ENCODE measurements at places on chromosomes 12 and 14.

DNA sequence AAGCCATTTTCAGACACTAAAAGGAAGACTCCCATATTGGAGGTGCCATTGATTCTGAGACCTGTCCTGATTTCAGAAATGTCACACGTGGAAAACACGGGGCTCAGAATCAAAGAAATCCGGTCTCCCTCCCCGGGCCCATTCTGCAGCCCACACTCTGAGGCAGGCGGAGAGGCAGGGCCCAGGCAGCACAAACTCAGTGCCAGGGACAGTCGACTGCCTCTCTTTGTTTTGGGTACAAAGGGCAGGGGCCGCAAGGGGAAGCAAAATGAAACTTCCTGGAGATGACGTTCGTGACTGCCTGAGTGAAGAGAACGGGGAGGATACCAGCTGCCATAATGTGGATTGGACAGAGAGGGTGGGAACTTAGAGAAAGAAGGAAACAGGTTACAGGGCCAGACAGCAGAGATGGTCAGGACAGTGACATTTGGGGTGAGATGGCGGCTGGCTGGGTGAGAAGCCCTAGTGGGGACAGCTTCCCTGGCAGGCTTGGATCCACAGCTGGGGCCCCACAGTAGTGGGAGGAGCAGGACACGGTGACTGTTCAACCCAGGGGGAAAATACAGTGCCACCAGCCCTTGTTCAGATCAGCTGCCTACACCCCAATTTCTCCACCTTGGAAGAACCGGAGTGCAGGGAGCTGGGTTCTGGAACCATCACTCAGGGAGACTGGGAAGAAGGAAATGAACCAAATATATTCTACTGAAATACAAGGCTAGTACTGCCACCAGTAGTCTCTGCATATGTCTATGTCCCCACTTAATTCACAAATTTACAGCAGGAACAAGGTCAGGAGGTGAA is 8.1 kb downstream of the GAPDH start:
- DNase-seq, result no peak

GRCh38 chr14:58575956-58576355 is 61.8 kb upstream of the DACT1 start:
- no peak for DNase-seq

- DNase-seq, result no peak
Observed at GRCh38 chr12:65217086-65217485, 47.7 kb downstream of the LEMD3 start.

DNA sequence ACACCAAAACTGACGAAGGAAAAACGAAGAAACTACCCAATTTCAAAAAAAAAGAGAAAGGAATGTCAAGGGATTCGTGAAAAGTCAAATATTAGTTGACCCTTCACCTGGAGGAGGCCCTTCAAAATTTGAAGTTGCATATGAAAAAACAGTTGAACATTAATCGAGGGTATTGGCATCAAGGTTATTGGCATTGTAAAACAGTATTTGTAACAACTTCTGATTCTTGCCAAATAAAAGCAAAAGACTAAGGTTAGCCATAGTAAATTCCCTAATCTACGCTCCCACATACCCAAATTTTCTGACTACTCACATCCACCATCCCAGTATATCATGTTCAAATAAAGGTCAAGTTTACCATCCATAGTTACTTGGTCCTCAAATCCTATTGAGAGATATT is 118.6 kb downstream of the TMTC1 start:
- DNase-seq, result no peak

GRCh38 chr12:123548107-123548506 is 14.6 kb upstream of the RILPL1 start:
- no peak for DNase-seq

DNA sequence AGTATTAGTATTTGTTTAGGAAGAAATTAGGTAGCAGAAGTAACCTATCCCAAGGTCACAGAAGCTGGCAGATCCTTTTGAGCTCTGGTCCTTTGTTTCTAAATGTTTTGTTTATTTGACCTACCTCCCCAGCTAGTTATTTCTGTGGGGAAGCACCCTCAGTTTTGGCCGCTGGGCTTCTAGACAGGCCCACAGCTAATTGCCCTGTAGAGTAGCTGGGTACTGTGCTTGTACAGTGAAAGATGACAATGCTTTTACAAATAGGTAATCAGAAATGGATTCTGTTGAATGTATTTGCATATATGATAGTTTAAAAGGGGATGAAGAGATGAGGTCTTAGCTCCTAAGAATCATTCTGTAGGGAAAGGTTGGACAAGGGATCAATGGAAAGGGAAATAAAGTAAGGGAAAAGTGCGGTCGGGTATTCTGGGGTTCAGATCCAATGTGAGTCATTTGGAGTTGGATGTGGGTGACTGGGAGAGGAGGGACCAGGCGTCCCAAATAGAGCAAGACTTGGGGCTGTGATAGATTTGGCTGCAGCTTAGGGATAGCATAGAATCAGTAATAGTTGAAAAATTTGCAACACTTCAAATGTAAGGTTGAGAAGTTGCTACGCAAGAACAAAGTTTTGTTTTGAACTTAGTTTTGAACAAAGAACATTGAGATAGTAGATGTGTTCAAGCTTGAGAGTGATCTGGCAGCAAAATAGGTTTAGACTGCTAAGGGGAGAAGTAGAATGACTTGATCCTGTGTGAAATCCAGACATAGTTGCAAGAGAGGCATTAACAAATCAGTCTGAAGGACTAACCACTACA is 3.6 kb downstream of the NUDT4 start:
- no peak for DNase-seq

GRCh38 chr12:98750511-98750910 is 105.4 kb downstream of the APAF1 start:
- no peak for DNase-seq

DNA sequence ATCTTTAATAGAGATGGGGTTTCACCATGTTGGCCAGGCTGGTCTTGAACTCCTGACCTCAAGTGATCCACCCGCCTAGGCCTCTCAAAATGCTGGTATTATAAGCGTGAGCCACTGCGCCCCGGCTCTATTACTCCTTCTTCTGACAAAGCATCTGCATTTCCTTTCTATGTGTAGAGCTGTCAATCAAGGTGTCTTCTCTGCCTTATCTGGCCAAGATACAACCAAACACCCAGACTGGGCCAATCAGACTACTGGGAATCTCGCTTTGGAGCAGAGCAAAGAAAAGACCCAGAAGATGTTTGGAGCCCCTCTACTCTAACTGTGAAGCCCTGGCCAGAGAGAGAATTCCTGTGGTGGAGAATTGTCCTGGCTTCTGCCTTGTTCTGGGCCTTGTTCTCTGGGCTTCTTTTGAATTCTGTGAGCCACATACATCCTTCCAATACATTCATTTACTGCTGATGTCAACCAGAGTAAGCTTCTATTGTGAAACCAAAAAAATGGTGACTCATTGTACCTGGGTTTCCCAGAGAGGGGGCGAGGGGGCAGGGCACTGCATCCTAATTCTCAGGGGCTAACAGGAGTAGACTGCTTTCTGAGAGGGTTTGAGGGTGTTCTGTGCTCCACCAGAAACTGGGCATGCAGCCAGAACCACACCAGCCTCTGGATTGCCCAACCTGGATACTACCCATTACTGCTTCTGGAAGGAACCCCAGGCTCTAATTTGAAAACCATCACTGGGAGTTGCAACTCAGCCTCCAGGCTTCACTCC is 18.8 kb upstream of the FLVCR2 start:
- DNase-seq, result no peak

- DNase-seq, result no peak
Observed at GRCh38 chr12:121784460-121784859, 9.0 kb downstream of the RHOF start.

DNA sequence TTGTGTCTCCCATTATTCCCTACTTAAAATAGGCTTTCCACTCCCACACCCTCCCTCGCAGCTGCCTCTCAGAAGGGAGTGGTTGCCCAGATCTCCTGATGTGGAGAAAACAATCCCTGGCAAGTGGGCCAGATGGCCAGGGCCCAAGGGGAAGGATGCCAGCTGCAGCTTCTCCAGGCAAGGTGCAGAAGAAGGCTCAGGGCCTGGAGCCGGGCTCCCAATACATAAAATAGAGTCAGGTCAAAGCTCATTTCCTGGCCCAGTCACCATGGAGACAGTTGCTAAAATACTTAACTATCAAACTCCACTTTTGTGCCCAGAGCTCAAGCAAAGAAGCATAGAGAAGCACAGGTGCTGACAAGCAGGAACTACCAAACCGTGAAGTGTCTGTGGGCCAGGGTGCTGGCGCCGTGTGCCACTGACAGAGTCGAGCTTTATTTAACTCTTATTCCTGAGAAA is 45.7 kb upstream of the ITPR2 start:
- DNase-seq, result no peak

GRCh38 chr12:76871082-76871481 is 7.7 kb downstream of the CSRP2 start:
- DNase-seq, result no peak
